ENCODE measurements at places on chromosomes 2 and 18.

DNA sequence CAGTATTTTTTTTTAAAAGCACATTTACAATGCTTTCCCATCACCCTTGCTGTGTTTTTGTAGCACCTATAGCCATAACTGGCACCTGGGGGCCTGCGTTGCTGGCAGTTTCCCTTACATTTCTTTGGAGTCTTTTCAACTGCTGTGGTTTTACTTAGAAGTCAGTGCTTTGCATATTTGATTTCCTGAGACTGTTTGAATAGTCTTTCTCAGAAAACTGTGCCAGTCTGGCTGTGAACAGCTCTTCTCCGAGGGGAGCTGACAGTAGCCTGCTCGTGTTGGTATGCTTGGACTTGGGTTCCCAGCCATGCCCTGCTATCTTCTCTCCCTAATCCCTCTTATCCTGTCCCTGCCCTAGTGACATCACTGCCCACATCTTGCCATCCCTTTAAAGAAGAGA lies 81.5 kb downstream of the DPP4 start:
- DNase-seq: no peak

DNA sequence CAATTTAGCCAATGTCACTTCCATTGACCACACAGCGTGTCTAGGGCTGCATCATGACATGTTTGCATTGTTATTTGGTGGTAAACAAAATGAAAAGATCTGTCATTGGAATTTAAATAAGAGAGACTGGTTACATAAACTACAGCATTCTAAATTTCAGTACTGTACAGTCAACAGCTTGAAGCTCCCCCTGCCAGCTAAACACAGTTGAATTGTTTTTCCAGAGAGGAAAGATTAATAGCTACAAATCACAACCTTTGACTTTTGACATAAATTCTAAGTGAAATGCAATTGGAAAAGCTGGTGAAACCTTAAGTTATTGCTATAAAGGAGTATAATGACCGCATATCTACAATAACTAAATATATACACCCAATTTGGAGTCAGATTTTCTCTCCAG lies 1600.0 kb upstream of the ACVR2A start:
- no peak for DNase-seq

GRCh38 chr18:62977512-62977911 lies 262.2 kb downstream of the PHLPP1 start:
- no peak for DNase-seq

GRCh38 chr2:40037303-40037702 lies 258.2 kb upstream of the THUMPD2 start:
- DNase-seq: no peak

DNA sequence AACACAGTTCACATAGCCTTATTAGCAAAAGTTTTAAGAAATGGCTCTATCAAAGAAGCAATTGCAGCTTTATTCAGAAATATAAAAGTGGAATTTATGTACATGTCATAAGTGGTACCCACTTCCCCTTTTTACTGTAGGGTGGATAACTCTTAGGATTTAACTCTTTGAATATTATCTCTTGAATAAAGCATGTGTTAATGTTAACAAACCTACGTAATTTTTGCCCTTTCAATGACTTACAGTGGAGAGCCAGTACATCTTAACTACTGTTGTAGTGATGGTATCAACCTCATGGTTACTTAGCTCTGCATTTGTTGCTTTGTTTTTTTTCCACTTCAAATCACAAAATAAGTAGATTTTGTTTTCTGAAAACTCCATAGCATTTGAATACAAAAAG lies 8.8 kb downstream of the NABP1 start:
- DNase-seq: no peak

- DNase-seq: no peak
Observed at GRCh38 chr2:223908304-223908998, 36.7 kb downstream of the WDFY1 start.

DNA sequence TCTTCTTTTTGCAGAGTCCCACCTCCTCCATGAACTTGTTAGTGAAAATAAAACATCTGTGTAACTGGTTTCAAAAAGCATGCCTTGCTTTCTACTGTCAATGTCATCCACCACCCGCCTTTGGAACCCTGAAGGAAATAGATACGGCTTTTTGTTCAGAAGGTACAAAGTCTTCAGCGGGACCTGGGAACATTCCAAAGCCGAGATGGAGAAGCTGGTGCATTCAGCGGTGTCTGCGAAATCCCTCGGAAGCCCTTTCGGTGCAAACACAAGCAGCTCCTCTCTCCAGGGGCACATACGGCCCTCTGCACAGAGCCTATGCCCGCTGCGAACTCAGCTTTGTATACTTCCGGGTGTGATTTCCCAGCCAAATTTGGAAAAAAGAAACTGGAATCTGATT lies 555.8 kb upstream of the SALL3 start:
- no peak for DNase-seq

- DNase-seq: no peak
Observed at GRCh38 chr2:46872902-46873603, 42.6 kb downstream of the MCFD2 start.

DNA sequence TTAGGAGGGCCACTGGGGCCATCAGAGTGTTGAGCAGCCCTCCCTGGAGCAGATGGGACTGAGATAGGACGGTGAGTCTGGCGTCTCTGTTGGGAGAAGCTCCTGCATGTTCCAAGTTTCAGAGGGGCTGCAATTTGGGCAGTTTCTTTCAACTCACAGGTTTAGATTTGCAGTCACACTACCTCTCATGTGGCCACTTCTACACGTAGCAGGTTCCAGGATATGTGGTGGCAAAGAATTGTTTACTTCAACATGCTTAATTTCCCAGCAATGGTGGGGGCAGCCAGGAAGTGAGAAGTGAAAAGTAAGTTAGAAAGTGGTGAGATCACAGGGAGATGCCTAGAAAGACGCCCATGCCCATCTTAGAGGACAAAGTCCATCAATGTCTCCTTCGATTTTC lies 9.3 kb downstream of the NCK2 start:
- no peak for DNase-seq

- no peak for DNase-seq
Observed at GRCh38 chr18:58615140-58616132, 13.5 kb downstream of the ALPK2 start.
